ENCODE measurements at places on chromosomes 6 and 20.

DNA sequence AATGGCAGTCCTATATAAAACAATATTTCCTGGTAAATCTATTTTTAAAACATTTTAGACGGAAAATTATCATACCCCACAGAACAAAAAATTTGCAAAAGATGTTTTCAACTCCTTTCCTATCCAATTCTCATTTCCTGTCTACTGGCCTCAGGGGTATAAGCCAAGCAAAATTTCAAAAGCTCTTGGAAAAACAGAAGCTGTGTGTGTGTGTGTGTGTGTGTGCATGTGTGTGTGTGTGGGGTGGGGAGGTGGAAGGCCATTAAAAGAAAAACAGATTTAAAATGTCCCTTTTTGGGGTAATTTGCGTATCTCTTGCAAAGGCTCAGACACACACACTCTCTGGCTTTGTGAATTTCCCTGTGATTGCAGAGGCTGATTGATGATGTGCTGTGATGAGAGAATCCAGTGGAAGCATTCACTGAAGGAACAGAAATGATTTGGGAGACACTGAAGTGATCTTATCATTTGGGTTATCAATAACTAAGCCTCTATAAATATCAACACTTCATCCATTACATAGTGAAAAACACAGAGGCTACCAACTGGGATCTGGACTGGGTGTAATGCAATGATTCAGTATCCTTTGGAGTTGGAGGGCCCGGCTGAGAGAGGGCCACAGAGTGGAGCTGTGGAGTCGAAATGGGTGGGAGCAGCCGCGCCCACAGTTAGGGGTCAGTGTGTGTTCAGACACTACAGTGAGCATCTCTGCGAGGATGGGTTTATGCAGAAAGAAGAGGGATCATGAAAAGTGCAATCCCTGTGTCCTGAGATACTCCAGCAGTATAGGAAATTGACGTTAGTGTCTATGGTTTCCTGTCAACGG lies 106.8 kb upstream of the PREP start:
- DNase-seq: no peak

DNA sequence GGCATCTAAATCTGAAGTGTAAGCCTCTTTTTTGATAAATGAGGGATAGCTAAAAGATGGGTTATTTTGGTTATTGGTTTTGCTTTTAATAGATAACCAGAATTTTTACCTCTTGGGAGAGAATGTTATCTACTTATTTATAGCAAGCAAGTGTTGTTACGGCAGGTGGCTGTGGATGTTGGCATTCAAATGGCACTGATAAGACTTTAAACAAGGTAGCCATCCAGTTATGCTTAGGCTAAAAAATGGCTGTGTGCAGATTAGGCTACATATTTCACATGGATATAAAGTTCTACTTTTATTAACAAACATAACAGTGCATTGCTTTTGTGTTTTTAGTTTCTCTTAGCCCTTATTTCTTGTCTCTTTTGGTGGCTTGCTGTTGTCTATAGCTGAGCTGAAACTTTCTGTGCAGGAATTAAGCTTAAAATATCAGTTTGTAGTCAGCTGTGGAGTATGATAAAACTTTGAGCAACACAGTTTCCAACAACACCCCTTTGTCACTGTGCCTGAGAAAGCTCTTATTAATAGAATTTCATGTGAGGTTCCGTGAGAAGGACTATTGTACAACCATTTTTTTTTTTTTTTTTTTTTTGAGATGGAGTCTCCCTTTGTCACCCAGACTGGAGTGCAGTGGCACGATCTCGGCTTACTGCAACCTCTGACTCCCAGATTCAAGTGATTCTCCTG lies 28.8 kb downstream of the CARMIL1 start:
- no peak for DNase-seq

DNA sequence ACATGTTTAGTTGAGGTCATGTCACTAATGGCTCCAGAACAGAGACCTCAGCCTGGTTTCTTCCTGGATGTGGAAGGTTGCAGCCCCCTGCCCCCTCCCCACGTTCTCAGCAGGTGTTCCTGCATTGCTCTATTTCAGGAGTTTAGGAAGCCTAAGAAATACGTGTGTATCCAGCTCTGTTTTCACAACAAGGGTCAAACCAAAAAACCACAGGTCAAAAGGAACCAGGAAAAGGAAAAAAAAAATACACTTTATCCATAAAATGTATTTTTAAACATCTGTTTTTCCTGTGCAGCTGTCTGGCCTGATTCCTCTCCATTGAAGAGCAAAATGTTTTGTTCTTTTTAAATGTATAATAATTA lies 107.9 kb upstream of the PLEKHG1 start:
- no peak for DNase-seq

GRCh38 chr6:132675002-132675401 lies 16.0 kb upstream of the TAAR1 start:
- DNase-seq: no peak

DNA sequence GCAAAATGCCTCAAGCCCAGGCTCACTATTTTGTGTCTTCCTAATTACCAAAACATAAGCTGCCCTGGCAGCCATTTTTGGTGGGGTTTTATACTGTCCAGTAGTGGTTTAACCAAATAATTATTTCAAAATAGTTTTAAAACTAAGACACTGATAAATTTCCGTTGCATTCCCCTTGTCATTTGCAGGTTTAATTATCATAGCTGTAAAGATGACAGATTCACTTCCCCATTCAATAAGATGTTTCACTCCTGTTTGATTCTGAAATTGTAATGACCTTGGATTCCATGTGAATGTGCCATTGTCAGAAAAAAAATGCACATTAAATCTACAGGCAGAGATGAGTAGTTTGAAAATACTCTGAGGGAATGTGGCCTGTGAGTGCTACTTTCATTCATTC lies 172.0 kb downstream of the COL9A1 start:
- no peak for DNase-seq

GRCh38 chr6:163449076-163449475 lies 34.6 kb downstream of the QKI start:
- DNase-seq: no peak

- no peak for DNase-seq
Measured at GRCh38 chr6:129599467-129599866, 110.5 kb downstream of the ARHGAP18 start.

- no peak for DNase-seq
Measured at GRCh38 chr20:41412324-41413120, 45.9 kb upstream of the EMILIN3 start.

DNA sequence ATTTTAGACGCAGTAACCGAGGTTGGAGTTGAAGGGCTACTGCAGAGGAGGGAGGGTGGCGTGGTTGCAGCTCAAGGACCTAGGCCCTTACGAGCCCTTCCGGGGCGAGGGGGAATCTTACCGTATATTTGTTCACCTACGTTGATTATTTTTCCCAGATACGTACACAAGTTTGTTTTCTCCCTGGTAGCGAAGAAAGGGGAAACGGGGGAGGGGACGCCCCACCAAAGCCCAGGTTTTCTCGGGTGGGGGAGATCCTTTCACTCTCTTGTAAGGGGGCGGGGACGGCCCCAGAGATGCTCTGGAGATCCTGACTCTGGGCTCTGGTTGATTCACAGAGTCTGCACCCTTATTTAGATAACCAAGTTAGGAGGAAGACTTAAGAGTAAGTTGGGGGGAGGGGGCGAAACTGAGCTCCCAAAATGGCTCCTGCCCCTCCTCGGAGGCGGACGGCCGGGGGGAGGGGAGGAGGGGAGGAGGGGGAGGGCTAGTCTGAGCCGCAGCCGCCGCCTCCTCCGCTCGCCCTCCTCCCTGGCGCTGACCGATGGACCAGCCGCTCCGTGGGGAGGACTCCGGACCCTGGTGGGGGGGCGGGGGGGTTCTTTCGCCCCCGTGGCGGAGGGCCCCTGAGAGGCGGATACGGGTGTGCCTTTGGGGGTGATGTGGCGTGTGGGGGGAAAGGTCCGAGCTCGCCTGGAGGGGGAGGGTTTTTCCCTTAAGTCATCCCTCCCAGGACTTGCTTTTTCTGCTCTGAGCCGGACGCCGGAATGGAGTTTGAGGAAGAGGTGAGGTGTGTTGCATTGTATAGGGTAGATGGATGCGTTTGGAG lies 2.2 kb downstream of the BRD2 start:
- DNase-seq: peak; percentile 70

- no peak for DNase-seq
Measured at GRCh38 chr20:20609522-20609921, 102.9 kb downstream of the RALGAPA2 start.

GRCh38 chr6:3803627-3804468 lies 45.3 kb upstream of the FAM50B start:
- DNase-seq: no peak

- no peak for DNase-seq
Measured at GRCh38 chr6:36149476-36149875, 19.2 kb downstream of the MAPK13 start.

- no peak for DNase-seq
Measured at GRCh38 chr6:167538746-167539145, 213.9 kb downstream of the TTLL2 start.

GRCh38 chr20:57779401-57780003 lies 69.7 kb upstream of the PMEPA1 start:
- DNase-seq: no peak

- no peak for DNase-seq
Measured at GRCh38 chr6:139474145-139475108, 100.0 kb upstream of the CITED2 start.

GRCh38 chr6:118387921-118388701 lies 160.0 kb upstream of the PLN start:
- DNase-seq: no peak

GRCh38 chr6:11972806-11973205 lies 39.3 kb upstream of the HIVEP1 start:
- DNase-seq: no peak
